ENCODE measurements at places on chromosomes 13 and 19. TPM values are rescaled to one million over a fixed set of nuclear protein-coding genes. Genes with fewer than 3 reads are reported as not detected.

DNA sequence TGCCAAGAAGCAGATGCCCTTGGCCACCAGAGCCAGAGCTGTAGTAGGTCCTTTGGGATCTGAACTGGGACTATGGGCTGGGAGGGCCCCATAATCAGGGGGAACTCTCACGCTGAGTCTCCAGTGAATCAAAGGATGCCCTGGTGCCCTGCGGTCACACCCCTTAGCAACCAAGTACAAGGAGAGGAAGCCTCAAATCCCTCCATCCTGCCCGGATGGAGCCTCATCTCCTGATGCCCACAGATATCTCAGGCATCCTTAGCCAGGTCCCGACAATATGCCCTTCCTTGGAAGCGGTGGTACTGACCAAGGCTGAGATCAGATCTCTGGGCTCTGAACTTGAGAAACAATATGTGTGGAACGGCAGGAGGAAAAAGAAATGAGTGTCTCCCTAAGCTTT, 1.7 kb downstream of the PLEKHA4 start:
- no peak overlapping the region for H3K27ac ChIP-seq
- no peak for DNase-seq
- H3K36me3 ChIP-seq, result no peaks in the 10 kb centered on the region
- no peaks in the 10 kb centered on the region for H3K4me1 ChIP-seq

GRCh38 chr19:49672131-49672919, 4.7 kb upstream of the PRMT1 start:
- no peaks in the 10 kb centered on the region for H3K36me3 ChIP-seq
- peaks cover 12% of the 10 kb centered on the region for H3K4me1 ChIP-seq
- peak; percentile 90 for DNase-seq
- no peaks in the 10 kb centered on the region for H3K27me3 ChIP-seq
- peak overlapping the region; percentile 38 for H3K27ac ChIP-seq

CYP2A6 gene
- total RNA-seq, result not detected

FXYD1 gene
- not detected for total RNA-seq

DNA sequence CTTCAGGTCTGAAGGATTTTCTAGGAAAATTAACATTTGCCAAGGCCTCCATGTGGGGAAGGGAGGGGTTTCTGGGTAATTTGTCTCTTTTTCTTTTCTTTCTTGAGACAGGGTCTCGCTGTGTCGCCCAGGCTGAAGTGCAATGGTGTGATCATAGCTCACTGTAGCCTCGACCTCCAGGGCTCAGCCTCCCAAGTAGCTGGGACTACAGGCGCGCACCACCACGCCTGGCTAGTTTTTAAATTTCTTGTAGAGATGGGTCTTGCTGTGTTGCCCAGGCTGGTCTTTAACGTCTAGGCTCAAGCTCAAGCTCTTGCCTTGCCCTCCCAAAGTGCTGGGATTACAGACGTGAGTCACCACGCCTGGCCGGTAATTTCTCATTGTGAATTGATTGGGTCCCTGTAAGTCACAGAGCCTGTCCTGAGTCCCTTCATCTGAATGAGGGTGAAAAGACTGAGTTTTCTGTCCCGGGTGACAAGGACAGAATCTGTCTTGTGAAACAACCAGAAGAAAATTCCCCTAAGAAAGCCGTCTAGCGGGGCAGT, 10.0 kb upstream of the SPC24 start:
- peaks cover 25% of the 10 kb centered on the region for H3K36me3 ChIP-seq
- peak overlapping the region; percentile 73 for H3K27ac ChIP-seq
- no peak overlapping the region for H3K4me3 ChIP-seq
- H3K27me3 ChIP-seq, result no peaks in the 10 kb centered on the region

- no peaks in the 10 kb centered on the region for H3K4me1 ChIP-seq
- no peaks in the 10 kb centered on the region for H3K27me3 ChIP-seq
- H3K4me3 ChIP-seq, result no peak overlapping the region
Measured at GRCh38 chr13:44340508-44340907, 33.1 kb upstream of the SERP2 start.

C19orf38 gene
- total RNA-seq, result not detected

DNA sequence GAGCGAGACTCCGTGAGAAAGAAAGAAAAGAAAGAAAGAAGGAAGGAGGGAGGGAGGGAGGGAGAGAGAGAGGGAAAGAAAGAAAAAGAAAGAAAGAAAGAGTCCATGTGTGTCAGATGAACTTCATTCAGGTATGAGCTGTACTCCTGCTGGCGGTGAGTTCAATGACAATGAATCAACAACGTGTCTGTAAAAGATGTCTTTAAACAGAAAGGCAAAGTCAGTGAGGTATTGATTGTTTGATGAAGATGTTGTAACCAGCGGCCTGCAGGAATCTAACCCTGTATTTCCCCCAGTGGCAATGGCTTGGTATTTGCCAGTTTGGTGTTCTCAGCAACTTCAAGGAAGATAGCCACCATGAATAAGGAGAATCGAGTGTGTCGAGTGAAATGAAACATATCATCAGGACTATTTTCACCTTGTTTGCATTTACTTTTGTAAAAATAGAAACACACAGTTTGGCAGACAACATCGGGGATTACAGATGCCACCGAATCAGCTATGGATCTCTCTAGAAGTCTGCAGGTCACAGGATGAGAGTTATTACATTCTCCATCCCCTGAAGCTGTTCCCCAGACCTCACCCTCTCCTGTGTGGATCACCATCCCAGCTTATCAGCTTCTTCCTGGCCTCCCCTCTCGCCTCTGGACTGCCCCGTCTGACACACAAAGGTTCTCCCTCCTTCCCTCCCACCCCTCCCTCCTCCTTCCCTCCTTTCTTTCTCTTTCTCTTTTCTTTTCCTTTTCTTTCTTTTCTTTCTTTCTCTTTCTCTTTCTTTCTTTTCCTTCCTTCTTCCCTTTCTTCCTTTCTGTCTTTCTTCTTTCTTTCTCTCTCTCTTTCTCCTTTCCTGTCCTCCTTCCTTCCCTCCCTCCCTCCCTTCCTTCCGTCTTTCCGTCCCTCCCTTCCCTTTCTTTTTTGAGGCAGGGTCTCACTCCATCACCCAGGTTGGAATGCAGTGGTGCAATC, 8.2 kb upstream of the SBK3 start:
- H3K4me1 ChIP-seq, result no peaks in the 10 kb centered on the region
- H3K36me3 ChIP-seq, result no peaks in the 10 kb centered on the region
- H3K4me3 ChIP-seq, result no peak overlapping the region
- DNase-seq, result no peak
- no peaks in the 10 kb centered on the region for H3K27me3 ChIP-seq
- H3K27ac ChIP-seq, result no peak overlapping the region
